ENCODE measurements at places on chromosomes 16 and 17.

- DNase-seq: no peak
These were observed 14.9 kb downstream of the TSR1 start for GRCh38 chr17:2321399-2321798.

- no peak for DNase-seq
These were observed 51.4 kb downstream of the WSB1 start for GRCh38 chr17:27345141-27345904.

DNA sequence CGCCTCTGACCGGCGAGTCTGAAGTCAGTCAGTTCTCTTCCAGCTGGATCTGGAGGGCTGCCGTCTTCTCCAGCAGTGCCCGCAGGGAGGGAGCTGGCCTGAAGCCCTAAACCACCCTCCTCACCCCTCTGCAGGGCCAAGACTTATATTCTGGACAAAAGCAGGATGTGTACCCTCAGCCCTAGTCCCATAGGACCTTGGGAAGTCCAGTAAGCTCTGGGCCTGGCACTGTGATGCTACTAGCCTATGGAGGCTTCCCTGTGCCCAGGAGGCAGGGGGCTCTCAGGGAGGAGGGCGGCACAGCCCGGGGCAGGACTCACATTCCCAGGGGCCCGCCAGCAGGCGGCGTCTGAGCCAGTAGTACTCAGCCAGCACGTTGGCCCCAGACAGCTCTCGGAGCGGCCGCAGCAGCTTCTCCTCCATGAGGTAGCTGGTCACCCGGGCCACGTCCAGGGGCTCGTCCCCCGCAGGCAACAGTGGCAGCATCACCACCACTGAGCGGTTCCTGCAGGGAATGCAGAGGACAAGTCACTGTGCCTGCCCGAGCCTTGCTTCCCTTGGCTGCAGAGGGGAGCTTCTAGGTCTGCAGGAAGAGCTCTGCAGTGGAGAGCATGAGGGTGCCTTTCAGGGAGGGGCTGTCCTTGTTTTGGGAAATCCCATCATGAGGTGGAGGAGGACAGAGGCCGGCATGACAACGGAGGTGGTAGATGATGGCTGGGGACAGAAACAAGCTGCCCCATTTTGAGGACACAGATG is 41.7 kb downstream of the RMI2 start:
- DNase-seq: no peak

DNA sequence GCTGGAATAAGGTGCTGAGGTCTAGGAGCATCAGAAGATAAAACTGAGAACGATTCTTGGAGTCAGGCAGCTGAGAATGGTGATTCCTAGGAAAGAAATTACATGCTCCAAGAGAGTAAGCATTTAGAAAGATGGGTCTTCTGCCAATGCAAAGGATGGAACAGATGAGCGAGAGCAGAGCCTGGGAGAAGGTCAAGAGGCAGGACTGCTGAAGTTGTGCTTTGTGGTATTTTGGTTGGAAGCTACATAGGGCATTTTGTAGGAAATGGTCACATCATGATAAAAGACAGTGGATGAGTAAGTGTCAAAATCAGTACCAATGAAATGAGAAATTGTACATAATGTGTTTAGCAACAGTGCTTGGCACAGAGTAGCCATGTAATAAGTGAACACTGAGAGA is 1.4 kb upstream of the CRYM start:
- DNase-seq: peak; percentile 40

DNA sequence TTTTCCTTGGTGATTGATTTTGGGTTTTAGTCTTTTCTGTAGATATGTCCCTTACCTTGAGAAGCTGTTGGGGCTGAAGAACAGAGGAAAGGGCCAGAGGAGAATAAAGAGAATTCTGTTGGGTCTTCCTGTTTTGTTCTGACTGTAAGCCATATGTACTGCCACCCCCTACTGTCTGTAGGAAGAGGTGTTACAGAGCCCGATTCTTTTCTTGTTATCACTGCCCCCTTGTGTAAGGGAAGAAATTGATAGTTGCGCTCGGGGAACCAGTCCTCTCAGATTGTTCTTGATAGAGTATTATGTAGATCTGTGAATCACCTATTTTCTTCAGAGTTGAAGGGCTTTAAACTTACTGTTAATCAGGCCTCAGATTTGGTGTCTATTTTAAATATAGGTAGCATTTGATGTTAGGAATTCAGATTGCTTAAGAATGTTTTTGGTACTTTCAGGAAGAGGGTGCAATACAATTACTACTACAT is 2.4 kb downstream of the TANC2 start:
- DNase-seq: peak; percentile 94

DNA sequence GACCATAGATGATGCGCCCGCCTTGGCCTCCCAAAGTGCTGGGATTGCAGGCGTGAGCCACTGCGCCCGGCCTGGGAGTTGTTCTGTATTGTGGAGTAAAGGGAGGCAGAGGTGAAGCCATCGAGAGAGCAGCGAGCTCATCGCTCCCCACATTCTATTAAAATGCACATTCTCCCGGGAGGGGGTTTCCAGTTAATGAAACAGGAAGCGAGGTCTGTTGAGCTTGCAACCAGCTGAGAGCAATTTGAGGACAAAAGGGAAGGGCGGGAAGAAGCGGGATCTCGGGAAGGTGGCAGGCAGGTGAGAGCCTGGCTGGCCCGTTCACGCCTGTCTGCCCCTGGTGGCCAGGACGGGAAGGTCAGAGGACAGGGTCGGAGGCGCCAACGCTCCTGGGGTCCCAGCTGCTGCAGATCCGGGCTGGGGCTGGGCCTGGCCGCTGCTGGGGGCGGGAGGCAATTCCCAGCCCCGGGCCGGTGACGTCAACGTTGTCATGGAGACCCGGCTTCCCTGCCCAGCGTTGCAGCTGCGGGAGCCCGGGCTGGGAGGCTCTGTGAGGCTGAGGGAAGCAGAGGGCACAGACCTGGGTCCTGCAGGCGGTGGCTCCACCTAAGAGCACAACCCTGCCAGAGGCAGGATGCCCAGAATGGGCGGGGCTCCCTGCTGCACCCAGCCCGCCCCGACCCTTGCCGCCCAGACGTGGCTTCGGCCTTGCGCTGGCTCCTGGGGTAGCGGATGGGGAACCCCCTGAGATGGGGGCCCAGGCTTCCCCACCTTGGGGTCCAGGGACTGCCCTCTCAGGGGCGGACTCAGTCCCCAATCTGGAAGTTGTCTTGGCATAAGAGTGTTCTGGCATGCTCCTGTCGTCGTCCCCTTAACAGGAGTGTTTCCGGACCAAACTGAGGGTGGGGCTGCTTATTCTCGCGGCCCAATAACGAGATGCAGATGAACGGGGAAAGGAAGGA is 48.7 kb upstream of the PLCG2 start:
- DNase-seq: peak; percentile 72

DNA sequence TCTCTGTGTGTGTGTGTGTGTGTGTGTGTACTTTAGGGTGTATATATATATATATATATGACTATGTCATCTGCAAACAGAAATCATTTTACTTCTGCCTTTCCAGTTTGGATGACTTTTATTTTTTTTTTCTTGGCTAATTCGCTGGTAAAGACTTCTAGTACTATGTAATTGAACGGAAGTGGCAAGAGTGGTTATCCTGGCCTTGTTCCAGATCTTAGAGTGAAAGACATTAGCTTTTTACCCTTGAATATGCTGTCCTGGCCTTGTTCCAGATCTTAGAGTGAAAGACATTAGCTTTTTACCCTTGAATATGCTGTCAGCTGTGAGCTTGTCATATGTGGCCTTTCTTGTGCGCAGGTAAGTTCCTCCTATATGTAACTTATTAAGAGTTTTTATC is 72.7 kb upstream of the MYOCD start:
- DNase-seq: no peak

- no peak for DNase-seq
These were observed 4.4 kb downstream of the SEC14L1 start for GRCh38 chr17:77145224-77145611.

DNA sequence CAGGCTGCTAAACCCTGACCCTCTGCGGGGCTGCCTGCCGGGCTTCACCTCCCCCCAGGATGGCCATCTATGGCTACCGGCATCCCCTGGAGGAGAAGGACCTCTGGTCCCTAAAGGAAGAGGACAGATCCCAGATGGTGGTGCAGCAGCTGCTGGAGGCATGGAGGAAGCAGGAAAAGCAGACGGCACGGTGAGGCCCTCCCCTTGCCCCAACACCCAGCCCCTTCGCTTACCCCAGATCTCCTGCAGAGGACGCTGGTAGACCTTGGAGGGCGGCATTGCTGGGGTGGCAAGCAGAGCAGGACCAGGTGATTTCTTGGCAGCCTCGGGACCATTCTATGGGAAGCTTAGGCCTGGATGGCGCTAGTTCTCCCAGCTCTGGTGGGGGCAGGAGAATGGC is 24.5 kb downstream of the ABCC3 start:
- no peak for DNase-seq

GRCh38 chr16:49441366-49441780 is 67.8 kb downstream of the C16orf78 start:
- DNase-seq: no peak

DNA sequence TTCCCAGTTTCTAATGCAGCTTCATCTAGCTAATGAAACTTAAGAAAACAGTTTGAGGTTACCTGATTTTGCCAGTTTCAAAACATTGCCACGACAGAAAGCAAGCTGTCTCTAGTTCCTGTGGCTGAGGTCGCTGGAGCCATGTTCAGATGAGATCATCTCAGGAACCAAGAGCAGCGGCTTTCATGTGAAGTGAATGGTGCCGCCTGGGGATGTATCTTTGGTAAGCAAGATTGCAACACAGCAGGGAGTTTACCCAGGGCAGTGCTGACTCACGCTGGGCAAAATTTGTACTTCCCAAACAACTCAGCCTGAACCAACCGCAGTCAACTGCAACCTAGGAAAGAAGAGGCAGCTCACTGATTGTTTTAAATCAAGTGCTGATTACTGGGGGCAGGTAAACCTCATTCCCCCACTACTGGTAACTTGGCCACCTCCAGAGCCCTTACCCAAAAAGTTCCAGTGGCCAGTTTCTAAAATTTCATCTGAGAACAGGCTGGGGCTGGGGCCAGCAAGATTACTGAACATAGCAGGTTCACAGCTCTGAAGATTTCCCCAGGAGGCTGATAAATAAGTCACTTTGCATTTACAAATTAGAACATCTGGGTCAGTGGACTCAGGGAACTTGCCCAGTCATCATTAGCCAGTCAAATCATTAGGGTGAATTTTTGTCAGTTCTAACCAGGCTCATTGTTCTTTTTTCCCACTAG is at the start of gene RFFL:
TSS of gene RFFL (minus strand) at position 194 of the 710 bp plus-strand sequence. CDS start 37,154 bp downstream, outside the sequence.
- peak; percentile 99 for DNase-seq

DNA sequence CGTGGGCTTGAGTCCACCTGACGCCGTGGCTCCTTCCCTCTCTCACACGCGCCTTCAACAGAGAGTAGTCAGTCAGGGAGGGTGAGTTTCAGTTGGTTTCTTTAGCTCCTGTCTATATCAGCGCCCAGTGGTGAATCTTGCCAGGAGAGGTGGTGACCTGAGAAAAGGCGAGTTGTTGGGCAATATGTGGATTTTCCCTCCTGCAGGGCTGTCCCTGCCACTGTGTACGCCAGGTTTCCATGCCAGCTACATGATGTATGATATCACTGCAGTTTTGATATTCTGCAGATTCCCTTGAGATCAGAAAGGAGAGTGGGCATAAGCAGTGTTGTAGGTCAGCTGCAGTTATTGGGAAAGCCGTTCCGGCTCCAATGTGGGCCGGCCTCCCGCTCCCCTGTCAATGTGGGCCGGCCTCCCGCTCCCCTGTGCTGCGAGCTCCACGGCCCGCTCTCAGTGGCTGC is 31.4 kb downstream of the BANP start:
- DNase-seq: no peak

- peak; percentile 16 for DNase-seq
These were observed 11.6 kb upstream of the RMI2 start for GRCh38 chr16:11333702-11334101.

DNA sequence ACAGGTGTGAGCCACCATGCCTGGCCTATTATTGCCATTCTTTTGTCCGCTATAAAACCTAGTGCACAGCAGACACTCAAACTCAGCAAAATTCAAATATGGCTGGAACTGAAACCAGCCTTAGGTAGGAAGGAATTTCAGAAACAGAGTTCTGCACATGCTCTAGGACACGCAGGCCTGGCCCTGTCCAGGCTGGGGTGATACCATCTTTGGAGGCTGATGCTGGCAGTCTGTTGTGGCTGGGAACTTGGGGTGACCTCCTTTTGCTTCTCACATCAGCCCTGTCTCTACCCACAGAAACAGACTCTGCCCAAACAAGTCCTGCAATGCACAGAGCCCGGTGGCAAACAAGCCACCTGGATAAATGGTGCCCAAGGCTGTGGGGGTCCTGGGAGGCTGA is 12.6 kb upstream of the KIFC3 start:
- DNase-seq: no peak

GRCh38 chr17:57373756-57374155 is 117.4 kb downstream of the MSI2 start:
- no peak for DNase-seq

DNA sequence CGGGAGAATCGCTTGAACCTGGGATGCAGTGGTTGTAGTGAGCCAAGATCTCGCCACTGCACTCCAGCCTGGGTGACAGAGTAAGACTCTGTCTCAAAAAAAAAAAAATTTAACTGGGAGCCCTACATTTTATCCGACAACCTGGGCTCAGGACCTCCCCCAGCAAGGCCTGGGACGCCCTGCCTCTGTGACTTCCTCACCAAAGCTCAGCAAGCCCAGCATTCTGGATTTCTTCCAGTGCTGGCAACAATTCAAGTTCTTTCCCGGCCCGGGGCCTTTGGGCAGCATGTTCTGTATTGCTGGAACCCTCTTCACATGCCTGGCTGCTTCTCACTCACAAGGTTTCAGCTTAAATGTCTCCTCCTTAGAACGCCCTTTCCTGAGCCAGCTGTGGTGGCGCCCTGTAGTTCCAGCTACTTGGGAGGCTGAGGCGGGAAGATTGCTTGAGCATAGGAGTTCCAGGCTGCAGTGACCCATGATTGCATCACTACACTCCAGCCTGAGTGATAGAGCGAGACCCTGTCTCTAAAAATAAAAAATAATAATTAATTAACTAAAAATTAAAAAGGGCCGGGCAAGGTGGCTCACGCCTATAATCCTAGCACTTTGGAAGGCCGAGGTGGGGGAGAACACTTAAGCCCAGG is 15.9 kb upstream of the MEIOB start:
- DNase-seq: no peak

GRCh38 chr17:32882029-32882428 is 5.1 kb upstream of the MYO1D start:
- no peak for DNase-seq

DNA sequence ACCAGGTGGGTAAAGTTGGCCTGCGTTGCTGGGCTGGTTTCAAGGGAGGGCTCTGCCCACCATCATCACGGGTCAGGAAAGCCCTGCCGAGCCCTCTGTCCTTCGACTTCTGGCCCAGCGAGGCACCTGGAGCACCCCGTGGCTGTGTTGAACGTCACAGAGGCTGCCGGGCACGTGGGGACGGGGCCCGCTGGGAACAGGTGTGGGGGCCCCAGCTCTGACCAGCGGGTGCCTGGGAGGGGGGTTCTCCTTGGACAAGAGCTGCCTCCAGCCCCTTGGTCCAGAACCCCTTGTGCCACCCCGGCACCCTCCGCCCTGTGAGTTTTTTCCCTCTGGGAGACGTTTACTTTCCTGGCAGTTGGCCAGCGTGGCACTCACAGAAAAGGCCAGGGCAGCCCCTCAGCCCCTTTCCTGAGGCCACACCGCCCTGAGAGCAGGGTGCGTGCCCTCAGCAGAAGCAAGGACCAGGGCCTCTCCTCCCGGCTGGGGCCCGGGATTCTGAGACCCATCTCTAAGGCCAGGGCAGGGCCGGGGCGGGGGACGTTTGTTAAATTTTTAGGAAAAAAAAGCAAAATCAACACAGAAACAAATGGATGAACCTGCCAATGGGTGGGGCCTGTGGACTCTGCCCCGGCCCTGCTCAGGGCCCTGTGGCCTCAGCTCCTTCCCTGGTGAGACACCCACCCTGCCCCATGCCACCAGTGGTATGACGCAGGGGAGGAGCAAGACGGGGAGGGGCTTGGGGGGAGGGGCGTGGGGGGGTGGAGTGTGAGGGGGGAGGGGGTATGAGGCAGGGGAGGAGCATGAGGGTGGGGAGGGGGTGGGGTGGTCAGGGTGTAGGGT is 31.3 kb upstream of the GNG13 start:
- DNase-seq: no peak

- DNase-seq: peak; percentile 91
These were observed 16.9 kb upstream of the GLIS2 start for GRCh38 chr16:4298761-4299522.
